Hematopoietic multipotent progenitor cell treated with erythropoietin and hydrocortisone succinate and interleukin-3 and kit ligand, for 4 days (in vitro differentiated cells): ENCODE measurements at places on chromosomes 12 and 14.

DNA sequence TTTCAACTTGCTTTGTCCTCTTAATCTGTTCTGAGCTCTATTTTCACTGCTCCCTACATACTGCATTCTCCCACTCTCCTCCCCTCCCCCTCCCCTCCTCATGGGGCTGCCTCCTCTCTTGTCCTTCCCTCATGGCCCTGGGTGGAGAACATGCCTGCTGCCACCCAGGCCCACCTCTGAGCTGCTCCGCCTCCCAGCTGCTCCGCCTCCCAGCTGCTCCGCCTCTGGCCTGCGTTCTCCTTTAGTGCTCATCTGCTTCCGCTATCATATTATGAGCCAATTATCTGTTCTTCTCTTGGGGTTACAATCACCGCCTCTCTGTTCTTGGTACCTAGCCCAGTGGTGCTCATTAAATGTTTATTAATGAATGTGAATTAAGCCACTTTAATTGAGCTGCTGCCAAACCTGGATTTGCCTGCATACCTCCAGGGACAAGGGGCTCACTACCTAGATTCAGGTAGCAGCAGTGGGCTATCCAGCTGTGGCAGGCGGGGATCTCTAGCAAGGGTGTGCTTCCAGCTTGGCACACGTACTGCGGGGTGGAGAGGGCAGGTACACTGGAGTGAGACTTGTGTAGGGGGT lies 32.0 kb upstream of the FAM181A start:
- no peak for DNase-seq

- DNase-seq = no peak
Observed at GRCh38 chr14:82562881-82563280, 1029.2 kb upstream of the SEL1L start.

DNA sequence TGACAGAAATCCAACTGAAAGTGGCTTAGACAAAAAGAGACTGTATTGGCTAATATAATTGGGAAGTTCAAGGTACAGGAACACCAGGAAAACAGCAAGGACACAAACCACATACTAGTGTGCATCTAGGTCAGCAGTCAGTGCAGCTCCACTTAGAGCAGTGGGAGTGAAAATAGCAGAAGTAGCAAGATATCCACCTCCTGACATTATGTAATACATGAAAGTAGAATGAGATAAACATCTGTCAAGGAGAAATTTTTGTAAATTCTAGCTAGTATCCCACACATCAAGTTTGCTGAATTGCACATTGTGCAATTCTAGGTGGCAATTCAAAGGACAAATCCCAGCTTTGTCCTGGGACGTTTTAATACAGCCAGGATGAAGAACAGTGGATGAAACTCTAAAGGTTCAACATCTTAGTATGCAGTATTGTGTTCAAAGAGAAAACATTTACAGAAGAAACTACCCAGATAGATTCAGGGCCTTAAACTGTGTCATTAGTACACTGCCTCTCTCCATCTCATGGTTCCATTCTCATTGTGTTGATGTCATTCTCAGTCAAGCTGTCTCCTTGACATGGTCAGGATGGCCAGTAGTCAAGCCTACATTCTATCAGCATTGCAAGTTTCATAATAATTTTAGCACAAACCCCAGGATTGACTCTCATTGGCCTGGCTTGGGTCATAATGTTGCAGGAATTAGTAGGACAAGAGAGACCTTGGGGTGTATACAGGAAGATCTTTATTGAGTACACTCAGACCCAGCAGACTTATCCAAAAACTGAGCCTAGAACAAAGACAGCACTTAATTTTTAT lies 56.8 kb downstream of the SDR9C7 start:
- peak; percentile 66 for DNase-seq

- no peak for DNase-seq
Observed at GRCh38 chr12:13443498-13443897, 247.0 kb downstream of the EMP1 start.

- DNase-seq = peak; percentile 99
Observed at GRCh38 chr14:65044596-65044959, 57.7 kb downstream of the MAX start.

DNA sequence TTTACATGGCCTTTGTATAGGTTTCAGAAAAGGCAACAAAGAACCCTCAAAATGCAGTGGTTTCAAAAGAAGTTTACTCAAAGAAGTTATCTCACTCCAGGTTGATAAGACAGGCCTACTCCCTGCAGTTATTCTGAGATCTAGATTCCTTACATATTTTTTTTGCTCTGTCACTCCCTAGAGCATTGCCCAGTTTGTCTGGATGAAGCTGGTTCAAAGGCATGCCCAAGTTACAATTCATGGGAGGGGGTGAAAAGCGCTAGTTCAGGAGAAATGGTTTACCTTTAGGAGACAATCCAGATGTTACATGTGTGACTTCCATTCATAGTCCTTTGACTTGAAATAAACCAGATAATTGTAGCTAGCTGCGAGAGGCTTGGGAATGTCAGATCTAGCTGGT lies 115.0 kb downstream of the TPH2 start:
- DNase-seq = no peak

DNA sequence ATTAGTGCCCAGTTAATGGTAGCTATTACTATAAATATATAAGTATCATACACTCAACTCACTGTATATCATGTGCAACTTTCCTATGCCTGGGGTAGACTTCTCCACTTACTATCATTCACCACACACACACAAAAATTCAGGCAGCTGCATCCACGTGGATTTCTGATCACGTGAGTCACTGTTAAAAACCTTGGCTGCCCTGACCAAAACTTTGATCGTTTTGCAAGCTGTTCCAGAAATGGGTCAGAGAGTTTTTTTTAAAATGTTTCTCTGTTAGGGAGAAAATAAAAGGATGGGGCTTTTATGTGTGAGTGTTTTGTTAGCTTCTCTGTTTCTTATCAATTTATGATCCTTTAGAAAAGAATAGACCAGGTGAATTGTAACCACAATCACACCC lies 198.2 kb upstream of the CNOT2 start:
- no peak for DNase-seq

GRCh38 chr12:89343127-89343526 lies 9.2 kb downstream of the DUSP6 start:
- DNase-seq = no peak

DNA sequence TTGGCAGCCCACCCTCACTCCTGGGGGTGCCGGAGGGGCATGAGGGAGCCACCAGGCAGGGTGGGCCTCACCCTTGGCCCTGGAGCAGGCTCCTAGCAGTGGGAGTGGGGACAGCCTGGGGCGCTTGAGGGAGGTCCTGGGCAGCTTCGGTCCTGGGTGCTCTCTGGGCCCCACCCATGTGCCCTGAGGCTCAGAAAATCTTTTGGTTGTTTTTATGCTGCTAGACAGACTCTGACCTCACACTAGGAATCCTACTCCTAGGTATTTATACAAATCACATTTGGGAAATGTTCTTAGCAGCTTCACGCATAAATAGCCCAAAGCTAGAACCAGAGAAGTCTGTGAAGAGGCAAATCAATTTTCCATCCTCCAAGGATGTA lies 10.9 kb upstream of the ULK1 start:
- DNase-seq = no peak

DNA sequence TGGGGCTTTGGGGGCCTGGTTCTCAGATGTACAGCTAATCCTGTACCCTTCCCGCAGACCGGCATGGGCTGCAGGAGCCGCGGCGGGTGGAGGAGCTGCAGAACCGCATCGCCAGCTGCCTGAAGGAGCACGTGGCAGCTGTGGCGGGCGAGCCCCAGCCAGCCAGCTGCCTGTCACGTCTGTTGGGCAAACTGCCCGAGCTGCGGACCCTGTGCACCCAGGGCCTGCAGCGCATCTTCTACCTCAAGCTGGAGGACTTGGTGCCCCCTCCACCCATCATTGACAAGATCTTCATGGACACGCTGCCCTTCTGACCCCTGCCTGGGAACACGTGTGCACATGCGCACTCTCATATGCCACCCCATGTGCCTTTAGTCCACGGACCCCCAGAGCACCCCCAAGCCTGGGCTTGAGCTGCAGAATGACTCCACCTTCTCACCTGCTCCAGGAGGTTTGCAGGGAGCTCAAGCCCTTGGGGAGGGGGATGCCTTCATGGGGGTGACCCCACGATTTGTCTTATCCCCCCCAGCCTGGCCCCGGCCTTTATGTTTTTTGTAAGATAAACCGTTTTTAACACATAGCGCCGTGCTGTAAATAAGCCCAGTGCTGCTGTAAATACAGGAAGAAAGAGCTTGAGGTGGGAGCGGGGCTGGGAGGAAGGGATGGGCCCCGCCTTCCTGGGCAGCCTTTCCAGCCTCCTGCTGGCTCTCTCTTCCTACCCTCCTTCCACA lies 7.6 kb downstream of the NR4A1 start:
- no peak for DNase-seq

- peak; percentile 64 for DNase-seq
Observed at GRCh38 chr12:56007564-56008559, 10.8 kb downstream of the SUOX start.

DNA sequence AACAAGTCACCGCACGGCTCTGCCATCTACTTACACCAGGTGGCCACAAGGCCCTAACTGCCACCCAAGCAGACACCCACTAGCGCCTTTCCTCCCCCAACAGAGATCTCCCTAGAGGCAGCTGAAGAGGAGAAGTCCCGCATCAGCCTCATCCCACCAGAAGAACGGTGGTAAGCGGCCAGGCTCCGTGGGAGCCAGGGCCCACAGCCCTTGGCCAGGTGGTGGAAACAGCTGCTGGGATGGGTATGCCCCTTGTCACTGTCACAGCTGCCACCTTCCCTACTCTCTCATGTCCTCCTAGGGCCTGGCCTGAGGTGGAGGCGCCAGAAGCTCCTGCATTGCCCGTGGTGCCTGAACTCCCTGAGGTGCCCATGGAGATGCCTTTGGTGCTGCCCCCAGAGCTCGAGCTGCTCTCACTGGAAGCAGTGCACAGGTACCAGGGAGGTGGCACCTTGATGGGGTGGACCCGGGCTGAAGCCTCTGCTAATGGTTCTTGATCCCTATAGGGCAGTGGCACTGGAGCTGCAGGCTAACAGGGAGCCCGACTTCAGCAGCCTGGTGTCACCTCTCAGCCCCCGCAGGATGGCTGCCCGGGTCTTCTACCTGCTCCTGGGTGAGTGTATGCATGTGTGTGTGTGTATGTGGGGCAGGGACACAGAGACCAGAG lies 7.5 kb downstream of the REC8 start:
- no peak for DNase-seq

DNA sequence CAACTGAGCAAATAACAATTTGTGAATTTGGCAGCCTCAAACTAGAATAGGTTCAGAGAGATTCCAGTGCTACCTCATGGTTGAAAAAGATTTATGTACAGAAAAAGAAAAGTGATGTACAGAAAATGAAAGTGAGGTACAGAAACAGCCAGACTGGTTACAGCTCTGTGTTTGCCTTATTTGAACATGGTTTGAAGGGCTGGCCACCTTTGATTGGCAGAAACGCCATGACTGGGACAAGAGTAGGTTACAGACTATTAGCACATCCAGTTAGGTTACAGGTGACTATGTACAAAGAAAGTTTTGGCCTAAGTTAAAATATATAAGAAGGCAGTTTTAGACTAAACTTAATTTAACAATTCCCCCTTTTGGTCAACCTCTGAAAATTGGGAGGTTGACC lies 309.4 kb downstream of the BTG1 start:
- no peak for DNase-seq

DNA sequence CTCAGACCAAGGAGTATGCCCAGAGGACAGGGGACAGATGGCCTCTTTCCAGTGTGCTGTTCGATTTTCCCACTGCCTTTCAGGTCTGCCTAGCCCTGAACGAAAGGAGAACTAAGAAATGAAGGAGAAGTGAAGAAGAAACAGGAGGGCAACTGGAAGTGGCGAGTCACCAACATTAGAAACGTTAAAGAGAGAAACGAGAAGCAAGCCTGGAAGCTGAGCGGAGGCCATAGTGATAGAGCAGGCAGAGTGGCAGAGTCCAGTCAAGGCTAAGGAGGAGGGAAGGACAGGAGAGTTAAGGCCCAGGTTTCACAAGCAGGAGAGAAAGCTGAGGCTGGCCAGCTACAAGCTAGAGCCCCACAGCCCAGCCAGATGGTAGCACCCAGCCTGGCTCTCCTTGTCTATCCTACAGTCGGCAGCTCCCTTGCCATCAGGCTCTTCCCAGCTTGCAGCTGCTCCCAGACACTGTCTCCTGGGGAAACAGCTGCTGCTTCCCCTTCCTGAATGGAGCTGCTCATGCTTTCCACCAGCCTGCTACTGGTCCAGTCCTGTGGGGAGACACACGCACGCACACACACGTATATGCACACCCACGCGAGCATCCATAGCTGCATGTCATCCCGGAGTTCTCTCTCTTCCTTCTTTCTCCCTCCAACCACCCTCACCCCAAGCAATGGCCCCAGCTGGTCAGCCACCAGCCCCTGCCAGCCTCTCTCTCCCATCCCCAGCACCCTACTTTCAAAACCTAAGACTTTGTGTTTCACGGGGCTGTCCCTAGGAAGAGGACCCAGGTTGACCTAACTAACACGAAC lies 139.7 kb upstream of the CCND2 start:
- no peak for DNase-seq

DNA sequence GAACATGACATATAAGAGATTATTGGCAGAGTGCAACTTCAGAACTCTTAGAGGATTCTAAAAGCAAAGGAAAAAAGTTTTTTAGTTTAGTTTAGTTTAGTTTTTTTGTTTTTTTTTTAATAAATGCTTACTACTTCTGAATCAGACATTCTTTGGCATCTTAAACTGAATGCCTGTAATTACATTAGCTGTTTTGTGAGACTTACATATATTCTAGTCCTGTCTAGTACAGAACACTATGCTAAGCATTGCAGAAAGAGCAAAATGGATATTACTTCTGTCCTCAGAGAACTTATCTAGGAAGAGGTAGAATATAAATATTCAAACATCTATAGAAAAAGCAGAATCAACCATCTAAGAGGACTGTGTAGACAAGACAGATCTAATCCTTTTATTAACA lies 133.2 kb downstream of the RAD51B start:
- no peak for DNase-seq

GRCh38 chr12:75259143-75259542 lies 49.5 kb upstream of the KCNC2 start:
- no peak for DNase-seq

GRCh38 chr12:50401500-50402081 lies 906 bp downstream of the LARP4 start:
- peak; percentile 63 for DNase-seq

- no peak for DNase-seq
Observed at GRCh38 chr14:69531135-69531534, 43.5 kb downstream of the CCDC177 start.

DNA sequence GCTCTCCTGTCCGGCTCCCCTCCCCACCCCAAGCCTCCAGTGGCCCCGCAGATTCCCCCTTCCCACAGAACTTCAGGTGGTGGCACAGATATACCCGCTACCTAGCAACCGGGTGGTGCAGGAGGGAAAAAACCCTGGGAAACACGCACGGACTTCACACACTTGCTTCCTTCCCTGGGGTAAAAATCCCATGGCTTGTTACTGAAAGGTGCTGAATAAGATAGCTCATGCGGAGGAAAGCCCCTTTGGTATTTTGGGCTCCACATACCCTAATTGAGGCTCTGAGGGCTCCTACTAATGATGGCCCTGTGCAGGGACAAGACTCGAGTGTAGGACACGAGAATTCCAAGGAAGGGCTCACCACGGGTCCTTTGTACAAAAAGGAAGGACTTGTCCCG lies 869 bp upstream of the RIMBP2 start:
- DNase-seq = no peak
